H7 (cell line): ENCODE measurements at places on chromosomes 2 and 18. TPM values are rescaled to one million over a fixed set of nuclear protein-coding genes. Genes with fewer than 3 reads are reported as not detected.

GRCh38 chr2:101362316-101362715, 25.0 kb downstream of the CREG2 start:
- no peak for DNase-seq

DNA sequence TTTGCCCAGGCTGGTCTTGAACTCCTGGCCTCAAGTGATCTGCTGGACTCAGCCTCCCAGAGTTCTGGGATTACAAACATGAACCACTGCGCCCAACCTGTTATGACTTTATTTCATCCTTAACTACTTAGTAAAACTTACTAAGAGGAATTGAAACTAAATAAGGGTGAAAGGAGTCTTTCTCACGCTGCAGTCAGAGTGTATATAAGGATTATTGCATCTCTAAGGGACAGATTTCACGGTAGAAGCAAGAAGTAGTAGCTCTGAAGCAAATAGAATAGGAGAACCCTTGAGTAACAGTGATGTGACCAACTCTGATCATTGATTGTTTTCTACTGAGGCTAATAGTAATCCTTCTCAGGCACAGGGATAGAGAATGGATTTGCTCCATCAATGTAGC, 960.1 kb downstream of the CPS1 start:
- DNase-seq, result no peak

DNA sequence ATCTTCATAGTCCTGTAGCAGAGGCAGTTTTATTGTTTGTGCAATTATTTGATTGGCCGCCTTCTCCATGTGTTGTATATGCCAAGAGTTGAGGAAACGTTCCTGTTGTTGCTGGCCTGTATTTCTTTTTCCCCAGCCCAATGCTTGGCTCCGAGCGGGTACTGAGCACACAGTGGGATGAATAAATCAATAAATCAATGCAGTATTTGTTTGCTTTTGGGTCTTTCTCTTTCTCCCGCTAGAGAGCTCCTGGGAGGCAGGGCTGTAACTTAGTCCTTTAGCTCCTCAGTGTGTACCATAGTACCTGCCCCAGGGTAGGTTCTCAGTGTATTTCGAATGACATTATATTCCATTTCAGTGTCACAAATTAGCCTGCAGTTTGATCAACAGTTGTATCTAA, 71.8 kb downstream of the ICOS start:
- DNase-seq, result no peak

GRCh38 chr2:105262651-105263091, 21.1 kb downstream of the GPR45 start:
- no peak for DNase-seq

The HDAC4 gene
- total RNA-seq, result 18.1 and 28.5 TPM in 2 replicates
